T-cell (primary cell): ENCODE measurements at places on chromosomes 11 and 22. TPM values are rescaled to one million over a fixed set of nuclear protein-coding genes. Genes with fewer than 3 reads are reported as not detected.

- no peak overlapping the region for H3K27ac ChIP-seq
- DNase-seq = peak; percentile 30
- peaks cover 60% of the 10 kb centered on the region for H3K4me1 ChIP-seq
- peak overlapping the region; percentile 3 for H3K4me3 ChIP-seq
- peaks cover 27% of the 10 kb centered on the region for H3K27me3 ChIP-seq
- H3K36me3 ChIP-seq = no peaks in the 10 kb centered on the region
Measured at GRCh38 chr22:17120281-17120680, 879 bp downstream of the TMEM121B start.

- no peaks in the 10 kb centered on the region for H3K36me3 ChIP-seq
- no peak overlapping the region for H3K4me3 ChIP-seq
- no peak overlapping the region for H3K27ac ChIP-seq
- no peak for DNase-seq
Measured at GRCh38 chr11:124174001-124174583, 9.1 kb upstream of the OR10D3 start.

DNA sequence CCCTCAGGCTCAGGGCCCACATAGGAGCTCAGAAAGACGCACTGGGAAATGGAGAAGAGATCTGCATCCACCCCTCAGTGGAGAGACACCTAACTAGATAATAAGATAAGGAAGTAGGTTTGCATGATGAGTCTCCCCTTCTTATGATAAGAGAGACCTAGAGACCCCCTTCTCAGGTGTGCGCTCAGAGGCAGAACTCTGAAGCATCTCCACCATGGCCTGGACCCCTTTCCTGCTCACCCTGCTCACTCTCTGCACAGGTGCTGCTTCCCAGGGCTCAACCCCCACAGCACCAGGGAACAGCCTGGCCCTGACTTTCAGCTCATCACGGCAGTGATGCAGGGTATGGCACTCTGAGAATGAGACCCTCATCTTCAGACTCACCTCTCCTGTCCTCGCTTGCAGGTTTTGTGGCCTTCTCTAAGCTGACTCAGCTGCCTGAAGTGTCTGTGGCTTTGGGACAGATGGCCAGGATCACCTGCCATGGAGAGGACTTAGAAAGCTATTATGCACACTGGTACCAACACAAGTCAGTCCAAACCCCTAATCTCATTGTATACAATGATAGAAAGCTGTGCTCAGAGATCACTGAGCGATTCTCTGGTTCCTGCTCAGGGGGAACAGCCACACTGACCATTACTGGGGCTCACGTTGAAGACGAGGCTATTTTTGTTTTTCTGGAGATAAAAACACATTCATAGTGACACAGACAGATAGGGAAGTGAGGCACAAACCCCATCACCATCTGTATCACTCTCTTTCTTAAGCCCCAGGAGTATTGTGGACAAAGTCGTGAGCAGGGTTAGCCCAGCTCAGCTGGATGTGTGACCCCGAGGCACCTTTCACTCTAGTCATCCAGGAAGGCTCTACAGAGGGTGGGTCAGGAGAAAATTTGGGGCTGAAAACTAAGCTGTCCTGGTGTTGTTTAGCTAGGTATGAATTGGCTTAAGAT is 29.7 kb upstream of the IGLL5 start:
- H3K27me3 ChIP-seq = no peaks in the 10 kb centered on the region
- H3K27ac ChIP-seq = no peak overlapping the region
- H3K4me3 ChIP-seq = no peak overlapping the region

UPK3A gene
- total RNA-seq = not detected

OR6T1 gene
- not detected for total RNA-seq

OR8G1 gene
- not detected for total RNA-seq

SPDYC gene
- not detected for total RNA-seq
